Activated CD4-positive, alpha-beta T cell treated with anti-CD3 and anti-CD28 coated beads for 36 hours (primary cell): ENCODE measurements at places on chromosomes 5 and 9.

GRCh38 chr5:7396713-7397454 lies 946 bp downstream of the ADCY2 start:
- no peak for DNase-seq

DNA sequence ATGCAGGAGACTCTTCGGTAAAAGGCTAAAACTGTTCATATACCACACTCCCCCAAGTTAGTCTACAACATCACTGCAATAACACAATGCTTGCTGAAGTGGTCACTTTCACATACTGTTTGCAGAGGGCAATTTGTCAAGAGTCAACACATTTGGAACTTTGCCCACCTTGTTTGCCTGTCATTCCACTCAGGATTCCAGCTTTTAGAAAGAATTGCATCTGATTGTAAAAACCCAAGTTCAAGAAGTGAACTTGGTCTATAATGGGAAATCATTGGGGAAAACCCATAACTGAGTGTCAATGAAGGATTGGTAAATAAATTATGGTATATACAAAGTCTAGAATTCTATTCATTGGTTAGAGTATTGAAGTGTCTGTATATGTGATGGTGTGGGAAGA lies 120.5 kb downstream of the GADD45G start:
- DNase-seq: no peak

DNA sequence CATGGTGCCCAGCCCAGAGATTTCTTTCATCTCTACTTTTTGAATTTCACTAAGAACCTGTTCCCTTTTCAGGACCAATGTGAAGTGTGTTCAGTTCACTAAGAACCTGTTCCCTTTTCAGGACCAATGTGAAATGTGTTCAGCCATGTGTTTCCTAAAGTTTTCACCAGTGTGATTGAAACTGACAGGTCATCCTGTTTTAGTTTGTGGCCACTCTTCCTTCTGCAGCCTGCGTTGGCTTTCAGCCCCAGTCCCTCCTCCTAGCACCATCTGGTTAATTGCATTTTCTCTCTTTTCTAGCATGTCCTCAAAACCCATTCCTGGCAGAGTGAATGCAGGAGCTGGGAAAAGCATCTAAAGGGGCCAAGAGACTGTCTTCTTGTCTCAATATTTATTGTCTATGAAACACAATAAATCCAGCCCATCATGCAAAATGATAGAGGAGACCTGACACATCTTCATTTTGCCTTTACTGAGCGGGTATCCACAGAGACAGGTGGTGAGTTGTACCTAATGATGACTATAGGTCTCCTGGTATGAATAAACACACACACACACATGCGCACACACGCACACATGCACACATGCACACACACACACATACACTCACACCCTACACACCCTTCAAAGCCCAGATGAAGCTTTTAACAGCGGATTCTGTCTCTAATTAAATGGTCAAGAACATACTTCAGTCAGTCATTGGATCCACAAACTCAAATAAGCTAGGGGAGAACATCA lies 6.1 kb upstream of the PANK3 start:
- DNase-seq: no peak

GRCh38 chr5:80925931-80926330 lies 34.2 kb upstream of the RASGRF2 start:
- DNase-seq: no peak

DNA sequence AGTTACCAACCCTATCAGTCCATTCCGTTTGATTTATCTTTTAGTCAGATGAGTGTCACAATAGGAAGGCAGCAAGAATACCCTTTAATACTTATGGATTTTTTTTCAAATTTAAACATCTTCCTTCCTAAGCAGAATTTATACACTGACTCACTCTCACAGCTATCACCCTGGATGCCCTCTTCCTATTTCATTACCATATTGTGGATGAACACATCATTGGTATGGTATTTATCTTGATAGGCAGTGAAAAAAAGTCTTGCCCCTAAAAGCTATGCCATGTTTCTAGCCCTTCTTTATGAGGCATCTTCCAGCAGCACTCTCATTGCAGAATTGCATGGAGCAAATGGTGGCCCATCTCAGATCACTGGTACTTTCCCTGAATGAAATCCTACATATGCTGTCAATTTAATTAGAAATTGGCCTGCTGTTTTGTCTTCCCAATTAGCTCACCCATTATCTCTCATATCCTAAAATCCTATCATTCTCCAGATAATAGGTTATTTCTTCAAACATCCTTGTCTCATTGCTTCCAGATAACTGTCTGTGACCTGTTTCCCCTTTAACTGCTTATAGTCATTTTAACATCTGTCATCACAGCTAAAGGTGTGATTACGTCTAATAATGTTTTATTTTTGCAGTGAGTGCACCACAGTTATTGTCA lies 433.5 kb upstream of the POU5F2 start:
- DNase-seq: no peak

- DNase-seq: no peak
These were observed 22.6 kb upstream of the NMUR2 start for GRCh38 chr5:152427721-152428120.
